ENCODE measurements at places on chromosomes 16 and 17.

DNA sequence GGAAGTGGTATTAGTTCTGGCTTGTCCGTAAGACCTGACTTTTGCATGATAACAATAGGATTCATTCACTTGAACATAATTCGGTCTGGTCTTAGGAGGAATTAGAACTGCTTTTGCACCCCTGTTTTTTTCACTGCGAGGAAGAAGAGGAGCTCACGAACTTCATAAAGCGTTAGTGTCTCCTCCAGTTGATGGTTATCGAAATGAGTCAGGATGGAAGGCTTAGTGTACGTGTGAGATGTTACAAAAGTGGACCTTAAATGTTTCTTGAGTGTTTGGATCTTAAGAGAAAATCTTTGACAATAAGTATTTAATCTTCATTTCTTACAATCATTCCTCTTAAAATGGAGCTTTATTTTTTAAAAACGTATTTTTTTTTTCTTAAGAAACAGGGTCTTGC, 52.8 kb downstream of the USP10 start:
- no peak for DNase-seq

- no peak for DNase-seq
Measured at GRCh38 chr16:28838558-28838918, 7.6 kb downstream of the TUFM start.

GRCh38 chr16:89046491-89046890, 47.2 kb upstream of the ACSF3 start:
- no peak for DNase-seq

DNA sequence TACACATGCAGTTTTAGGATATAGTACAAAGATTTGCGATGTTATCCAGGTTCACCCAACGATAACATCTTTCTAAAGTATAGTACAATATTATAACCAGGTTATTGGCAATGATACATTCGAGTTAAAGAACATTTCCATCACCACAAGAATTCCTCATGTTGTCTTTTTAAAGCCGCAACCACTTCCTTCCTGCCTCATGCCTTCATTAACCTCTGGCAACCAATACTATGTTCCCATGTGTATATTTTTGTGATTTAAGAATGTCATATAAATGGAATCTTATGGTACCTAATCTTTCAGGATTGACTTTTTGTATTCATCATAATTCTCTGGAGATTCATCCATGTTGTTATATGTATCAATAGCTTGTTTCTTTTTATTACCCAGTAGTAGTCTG, 1183.2 kb downstream of the CDH11 start:
- no peak for DNase-seq

- DNase-seq, result no peak
Measured at GRCh38 chr17:10208604-10209193, 10.3 kb upstream of the GAS7 start.

DNA sequence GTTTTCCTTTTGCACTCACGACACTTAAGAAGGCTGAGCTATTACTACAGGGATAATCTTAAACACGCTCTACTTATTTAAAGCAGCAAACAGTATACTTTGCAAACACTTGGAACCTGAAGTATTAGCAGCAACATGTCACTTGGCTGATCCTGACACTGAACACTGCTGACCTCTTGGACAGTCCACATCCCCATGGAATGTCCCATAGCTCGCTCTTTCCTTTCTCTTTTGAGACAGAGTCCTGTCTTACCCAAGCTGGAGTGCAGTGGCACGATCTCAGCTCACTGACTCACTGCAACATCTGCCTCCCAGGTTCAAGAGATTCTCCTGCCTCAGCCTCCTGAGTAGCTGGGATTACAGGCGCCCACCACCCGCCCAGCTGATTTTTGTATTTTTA, 26.4 kb downstream of the SMYD4 start:
- DNase-seq, result no peak

- no peak for DNase-seq
Measured at GRCh38 chr17:39751637-39752036, 13.9 kb downstream of the GRB7 start.

DNA sequence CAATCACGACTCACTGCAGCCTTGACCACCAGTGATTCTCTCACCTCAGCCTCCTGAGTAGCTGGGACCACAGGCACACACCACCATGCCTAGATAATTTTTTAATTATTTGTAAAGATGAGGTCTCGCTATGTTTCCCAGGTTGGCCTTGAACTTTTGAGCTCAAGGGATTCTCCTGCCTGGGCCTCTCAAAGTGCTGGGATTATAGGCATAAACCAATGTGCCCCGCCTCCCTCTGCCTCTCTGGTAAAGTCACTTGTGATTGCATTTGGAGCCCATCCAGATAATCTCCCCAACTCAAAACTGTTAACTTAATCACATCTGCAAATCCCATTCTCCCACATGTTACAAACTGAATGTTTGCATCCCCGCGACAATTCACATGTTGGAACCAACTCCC, 11.8 kb upstream of the PECAM1 start:
- DNase-seq, result no peak

DNA sequence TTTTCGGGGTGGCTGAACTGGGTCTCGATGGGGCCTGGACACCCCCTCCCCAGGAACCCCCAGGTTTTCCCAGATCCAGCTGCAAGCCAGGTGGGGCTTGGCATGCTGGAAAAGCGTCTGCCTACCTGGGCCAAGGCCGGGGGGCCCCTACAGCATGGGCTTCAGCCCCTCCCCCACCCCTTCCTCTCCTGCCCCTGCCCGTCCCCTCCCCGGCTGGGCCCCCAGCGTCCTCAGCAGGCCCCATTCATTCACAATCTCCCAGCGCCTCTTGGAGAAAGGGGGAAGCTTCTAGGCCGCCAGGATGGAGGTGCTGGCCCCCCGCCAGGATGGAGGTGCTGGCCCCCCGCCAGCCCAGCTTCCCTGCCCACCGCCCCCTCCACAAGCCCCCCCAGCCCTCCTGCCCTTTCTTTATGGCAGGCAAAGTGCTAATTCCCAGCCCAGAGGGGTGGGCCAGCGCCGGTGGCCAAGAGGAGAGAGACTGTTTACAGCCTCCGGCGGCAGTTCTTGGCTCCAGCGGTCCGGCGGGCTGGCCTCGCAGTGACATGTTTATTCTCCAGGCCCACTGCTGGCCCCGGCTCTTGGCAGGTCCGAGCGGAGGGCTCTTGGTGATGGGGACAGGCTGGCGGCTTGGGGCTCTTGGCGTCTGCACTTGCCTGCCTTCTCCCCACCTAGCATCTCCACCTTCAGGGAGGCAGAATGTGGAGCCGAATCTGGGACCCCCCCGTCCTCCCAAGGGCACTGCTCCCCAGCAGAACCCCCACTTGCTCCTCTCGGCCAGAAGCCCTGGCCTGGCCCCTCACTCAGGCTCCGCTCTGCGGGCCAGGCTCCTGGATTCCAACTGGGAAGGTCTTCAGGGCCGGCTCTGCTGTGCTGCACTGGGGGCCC, 94.4 kb upstream of the CIBAR2 start:
- DNase-seq, result no peak

GRCh38 chr16:72357910-72358309, 186.0 kb upstream of the PMFBP1 start:
- no peak for DNase-seq

DNA sequence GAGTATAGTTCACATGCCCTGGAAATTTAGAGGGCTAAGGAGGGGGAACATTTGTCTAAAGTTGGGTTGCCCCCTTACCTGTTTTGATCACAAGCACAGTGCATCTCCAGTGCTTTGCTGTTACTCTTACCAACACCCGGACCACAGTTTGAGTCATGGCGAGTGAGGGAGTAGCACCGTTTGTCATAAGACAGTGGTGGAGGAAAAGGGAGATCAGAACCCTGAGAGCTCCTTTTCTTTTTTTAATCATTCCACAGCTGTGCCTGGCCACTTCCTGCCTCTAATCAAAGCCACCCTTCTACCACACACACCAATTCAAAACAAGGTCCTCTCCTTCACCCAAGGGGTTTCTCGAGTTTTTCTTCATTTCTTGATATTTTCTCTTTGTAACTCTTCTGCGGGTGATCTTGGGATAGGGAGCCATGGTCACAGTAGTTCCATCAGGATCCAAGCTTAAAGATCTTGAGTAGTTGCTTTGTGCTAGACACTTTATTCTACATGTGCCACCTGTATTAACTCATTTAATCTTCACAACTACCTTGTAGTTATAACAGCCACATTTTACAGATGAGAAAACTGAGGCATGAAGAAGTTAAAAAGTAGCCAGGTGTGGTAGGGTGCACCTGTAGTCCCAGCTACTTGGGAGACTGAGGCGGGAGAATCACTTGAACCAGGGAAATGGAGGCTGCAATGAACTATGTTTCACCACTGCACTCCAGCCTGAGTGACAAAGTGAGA, 5.0 kb upstream of the MYL4 start:
- no peak for DNase-seq

DNA sequence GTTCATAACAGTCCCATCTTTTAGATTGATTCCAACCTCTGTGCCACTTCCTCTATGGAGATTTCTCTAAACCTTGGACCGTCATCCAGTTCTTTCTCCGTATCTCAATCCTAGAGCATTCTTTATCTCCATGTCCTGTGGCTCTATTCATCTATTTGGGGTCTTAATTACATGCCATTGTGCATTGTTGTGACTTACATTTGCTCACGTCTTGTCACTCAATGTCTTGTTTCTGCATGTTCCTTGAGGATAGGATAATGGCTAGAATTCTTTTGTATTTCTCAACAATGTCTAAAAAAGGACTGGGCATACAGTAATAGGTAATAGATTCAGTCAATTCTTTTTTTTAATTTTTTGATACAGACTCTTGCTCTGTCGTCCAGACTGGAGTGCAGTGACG, 50.2 kb downstream of the ARSG start:
- no peak for DNase-seq

DNA sequence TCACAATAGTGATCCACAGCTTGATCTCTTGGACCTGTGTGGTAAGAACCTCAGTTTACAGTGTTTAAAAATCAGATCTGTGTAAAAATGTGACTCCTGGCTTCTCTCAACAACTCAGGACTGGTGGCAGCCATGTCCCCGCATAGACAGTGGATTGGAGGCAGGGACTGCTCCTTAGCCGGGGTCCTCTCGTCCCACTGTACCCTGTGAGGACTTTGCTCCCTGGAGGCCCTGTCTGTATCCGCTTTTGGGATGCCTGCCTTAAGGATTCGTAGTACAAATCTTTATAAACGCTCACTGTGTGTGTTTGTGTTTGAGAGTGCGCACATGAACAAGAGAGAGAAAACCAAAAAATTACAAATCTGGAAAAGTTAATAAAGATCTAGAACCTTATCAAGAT, 142.5 kb downstream of the SNX29 start:
- no peak for DNase-seq

- DNase-seq, result no peak
Measured at GRCh38 chr17:54482843-54483242, 417.8 kb upstream of the TOM1L1 start.

DNA sequence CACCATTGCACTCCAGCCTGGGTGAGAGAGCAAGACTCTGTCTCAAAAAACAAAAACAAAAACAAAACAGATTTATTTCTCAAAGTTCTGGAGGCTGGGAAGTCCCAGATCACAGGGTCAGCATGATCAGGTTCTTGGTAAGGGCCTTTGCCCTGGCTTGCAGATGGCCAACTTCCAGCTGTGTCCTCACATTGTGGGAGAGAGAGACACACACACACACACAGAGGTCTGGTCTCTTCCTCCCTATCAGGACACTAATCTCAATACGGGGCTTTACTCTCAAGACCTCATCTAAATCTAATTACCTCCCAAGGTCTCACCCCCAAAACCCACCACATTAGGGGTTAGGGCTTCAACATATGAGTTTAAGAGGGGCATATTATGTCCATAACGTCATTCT, 26.4 kb upstream of the TAOK1 start:
- DNase-seq, result no peak

- no peak for DNase-seq
Measured at GRCh38 chr17:36117505-36118382, 14.1 kb downstream of the CCL4 start.

DNA sequence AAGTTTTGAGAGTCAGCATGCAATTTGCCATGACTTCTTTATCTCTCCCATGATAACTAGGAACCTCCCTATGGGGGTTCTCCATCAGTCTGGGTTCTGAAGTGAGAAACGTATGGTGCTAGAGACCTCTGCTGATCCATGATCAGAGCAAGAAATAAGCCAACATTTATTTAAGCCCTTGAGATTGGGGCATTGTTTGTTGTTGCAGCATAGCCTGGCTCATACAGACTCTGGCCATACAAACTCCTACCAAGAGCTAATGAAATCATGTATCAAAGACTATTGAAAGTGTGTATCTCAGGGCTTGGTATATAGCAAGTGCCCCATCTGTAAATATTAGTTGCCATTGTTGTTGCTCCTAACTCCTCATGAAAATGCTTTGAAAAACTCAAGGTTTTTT, 233.9 kb downstream of the MAF start:
- no peak for DNase-seq

DNA sequence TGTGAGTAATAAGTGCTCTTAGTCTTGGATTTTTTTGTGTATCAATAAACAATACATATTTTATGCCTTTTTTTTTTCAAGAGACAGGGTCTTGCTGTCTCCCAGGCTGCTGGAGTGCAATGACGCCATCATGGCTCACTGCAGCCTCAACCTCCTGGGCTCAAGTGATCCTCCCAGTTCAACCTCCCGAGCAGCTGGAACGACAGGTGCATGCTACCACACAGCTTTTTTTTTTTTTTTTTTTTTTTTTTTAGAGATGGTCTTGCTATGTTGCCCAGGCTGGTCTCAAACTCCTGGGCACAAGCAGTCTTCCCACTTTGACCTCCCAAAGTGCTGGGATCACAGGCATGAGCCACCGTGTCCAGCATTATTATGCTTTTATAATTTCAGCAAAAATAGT, 13.0 kb downstream of the ACSF2 start:
- DNase-seq, result no peak

DNA sequence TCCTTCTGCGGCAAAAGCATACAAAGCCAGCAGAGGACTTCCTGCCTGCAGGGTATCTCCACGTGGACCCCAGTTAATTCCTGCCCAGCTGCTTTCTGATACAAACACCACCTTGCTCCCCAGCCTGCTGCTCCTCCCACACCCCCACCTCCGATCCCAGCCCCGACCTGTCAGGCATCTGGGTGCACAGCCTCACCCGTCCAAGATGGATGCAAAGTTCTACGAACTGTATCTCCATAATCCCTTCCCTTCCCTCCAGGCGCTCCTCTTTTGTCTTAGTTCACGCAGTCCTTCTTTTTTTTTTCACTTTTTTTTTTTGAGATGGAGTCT, 15.6 kb upstream of the FOXJ1 start:
- DNase-seq, result no peak

DNA sequence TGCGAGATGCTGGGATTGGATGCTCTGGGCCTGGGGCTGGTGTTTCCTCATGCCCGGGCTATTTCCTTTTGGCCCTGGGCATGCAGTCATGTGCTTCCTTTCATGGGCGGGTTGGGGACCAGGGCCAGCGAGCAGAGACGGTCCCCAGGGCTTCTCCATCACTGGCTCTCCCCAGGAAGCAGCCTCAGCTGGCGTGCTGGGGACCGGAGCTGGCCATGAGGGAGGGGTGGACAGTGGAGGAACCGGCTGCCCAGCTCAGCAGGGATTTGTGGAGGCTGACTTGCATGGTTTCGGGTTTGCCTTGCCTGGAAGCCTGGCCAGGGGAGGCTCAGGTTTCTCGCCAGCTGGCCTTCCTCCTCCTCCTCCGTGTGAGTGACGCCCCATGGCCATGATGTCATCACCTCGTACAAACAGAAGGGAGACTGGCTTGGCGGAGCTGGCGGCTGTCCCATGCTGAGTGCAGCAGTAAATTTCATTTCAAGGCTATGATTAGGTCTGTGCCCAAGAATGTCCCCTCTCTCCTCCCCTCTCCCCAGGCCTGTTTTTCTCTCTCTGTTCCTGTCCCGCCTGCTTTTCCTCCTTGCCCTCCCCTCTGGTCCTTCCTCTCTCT, 8.9 kb upstream of the TIMP2 start:
- DNase-seq, result no peak

GRCh38 chr17:80693511-80693910, 148.9 kb downstream of the RPTOR start:
- DNase-seq, result no peak

GRCh38 chr17:13736916-13737315, 135.2 kb upstream of the HS3ST3A1 start:
- DNase-seq, result no peak

Measured in stimulated activated CD8-positive, alpha-beta memory T cell treated with anti-CD3 and anti-CD28 coated beads, Interleukin-7, amount 100 ng/mL, for 24 hours (primary cell).